Stimulated activated CD8-positive, alpha-beta memory T cell treated with anti-CD3 and anti-CD28 coated beads, Interleukin-2, amount 100 ng/mL, for 1 hour (primary cell): ENCODE measurements at places on chromosomes 3 and 15.

DNA sequence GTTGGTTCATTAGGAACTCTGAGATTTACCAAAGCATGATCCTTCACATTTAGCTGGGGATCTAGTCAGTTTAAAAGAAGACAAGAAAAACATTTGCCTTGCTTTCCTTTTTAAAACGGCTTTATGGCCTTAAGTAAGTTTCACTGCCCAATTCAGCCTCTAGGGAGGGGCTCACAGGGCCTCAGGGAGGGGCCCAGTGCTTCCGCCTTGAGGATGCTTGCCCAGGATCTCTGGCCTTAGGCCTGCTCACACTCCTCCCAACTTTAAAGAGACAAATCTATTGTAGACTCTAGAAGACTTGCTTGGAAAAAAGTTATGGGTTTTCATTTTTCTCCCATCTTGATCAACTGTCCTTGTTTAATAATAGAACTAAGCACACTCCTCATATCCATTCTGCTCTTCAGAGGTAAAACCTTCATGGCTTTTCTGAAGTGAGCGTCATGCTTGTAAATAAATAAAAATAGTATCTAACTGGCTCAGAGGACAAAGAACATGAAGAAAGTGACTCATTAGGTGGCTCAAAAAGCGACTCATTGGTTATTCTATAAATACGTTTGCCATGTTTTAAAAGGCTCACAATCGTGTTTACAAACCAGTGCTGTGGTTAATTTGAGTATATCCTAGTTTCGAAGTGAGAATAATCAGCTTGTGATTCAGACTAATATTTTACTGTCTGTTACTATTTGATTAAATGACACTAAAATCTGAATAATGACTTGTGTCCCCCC lies 13.7 kb downstream of the PDHB start:
- DNase-seq: no peak

GRCh38 chr3:52097851-52098507 lies 41.6 kb upstream of the DUSP7 start:
- no peak for DNase-seq

GRCh38 chr3:31268868-31269267 lies 263.9 kb upstream of the STT3B start:
- DNase-seq: no peak

DNA sequence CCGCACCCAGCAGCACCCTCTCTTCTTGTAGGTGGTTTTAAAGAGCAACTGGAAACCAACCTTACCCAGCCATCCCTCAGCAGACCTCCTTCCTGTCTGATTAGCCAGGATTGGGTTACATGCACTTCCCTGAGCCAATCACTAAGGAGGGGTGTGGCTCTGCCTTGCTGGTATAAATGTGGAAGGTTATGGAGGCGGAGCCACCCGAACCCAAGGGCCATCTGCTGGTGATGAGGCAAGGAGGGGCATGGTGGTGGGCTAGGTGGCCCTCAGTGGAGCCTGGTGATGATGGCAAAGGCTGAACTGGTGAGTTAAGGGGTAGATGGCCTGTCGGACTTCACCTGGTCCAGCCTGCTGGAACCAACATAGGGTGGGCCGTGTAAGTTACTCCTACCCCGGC lies 39.8 kb downstream of the CCDC33 start:
- no peak for DNase-seq

GRCh38 chr3:195761567-195762248 lies 40.9 kb downstream of the MUC20 start:
- DNase-seq: no peak

DNA sequence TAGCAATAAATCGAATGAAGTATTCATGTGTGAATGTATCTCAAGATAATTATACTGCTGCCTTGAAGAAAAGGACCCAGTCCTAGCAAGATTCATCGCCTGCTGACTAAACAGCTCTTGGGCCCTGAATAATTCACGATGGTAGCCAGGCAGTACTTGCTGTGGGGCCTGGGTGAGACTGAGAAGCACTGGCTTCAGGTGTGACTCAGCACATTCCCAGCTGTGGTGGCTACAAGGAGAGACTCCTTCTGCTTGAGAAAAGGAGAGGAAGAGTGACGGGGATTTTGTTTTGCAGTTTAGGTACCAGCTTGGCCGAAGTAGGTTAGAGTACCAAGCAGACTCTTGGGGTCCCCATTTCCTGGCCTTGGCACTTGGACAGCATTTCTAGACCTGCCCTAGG lies 47.6 kb upstream of the CD200R1L start:
- no peak for DNase-seq

- no peak for DNase-seq
Measured at GRCh38 chr3:16548721-16549120, 35.2 kb upstream of the RFTN1 start.

DNA sequence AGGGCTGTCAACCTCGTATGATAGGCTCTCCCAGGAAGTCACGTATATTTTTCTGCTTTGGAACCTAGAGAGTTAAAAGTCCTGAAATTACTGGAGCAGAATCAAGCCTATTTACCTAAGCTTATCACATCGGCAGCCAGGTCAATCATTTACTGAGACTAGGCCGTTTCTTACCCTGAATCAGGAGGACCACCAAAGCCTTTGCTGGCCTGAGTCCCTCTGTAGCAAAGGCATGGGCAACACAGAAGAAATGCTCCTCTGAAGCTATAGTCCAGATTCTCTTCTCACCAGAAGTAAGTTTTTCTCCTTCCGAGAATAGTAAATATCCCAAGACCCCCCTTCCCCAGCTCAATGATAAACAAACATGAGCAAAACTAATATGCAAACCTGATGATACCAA lies 125.9 kb upstream of the PHLDB2 start:
- no peak for DNase-seq

DNA sequence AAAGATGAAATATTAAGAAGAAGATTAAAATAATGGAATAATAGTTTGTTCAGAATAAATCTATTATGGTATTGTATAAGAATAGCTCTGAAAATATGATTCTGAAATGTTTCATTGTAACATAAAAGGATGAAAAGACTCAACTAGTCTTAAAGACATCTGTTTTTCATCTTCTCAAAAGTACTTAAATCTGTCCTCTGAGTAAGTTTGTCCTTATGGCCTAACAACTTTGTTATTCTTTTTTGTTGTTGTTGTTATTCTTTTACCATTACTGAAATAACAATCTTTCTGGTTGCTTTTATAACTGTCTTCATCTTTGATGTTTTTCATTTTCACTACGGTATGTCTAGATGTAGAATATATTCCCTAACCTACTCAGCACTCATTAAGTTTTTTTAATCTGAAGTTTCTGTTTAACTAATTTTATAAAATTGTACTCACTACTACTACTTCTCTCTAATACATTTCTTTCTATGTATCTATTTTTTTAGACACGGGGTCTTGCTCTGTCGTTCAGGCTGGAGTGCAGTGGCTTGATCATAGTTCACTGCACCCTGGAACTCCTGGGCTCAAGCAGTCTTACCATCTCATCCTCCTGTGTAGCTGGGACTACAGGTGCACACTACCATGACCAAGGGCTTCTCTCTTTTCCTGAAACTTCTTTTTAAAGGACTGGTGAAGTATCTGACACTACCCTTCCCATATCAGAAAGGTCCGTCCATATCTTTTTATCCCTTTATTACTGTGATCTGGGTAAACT lies 240.7 kb downstream of the PCCB start:
- DNase-seq: no peak

DNA sequence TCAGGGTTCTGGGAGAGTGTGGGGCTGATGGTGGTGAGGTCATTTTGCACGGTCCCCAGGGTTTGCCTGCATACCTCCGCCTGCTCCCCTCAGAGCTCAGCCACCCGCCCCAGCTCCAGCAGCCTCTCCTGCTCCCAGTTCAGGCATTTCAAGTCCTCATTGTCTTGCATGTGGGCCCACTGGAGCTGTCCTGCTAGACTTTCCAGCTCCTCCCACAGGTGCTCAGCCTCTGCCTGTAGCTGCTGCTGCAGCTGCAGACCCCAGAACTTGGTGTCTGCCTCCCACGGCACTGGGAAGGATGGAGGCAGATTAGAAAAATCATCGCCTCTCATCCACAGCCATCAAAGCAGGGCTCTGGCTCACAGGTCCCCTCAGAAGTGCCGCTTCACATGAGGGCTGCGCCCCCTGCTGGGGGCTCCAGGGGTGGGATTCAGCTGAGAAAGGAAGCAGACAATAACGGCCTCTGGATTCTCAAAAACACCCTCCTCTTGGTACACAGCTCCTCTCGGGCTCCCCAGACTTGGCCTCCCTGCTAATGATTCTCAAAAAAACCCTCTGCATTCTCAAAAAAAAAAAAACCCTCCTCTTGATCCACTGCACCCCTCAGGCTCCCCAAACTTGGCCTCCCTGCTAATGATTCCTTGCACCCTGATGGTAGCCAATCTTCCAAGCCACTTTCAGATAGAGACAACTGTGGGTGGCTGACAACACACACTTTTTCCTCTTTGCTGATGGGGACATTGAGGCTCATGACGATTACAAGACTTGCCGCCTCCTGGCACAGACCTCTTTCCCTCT lies 89.3 kb upstream of the C2CD4B start:
- peak; percentile 15 for DNase-seq

GRCh38 chr3:52181543-52181942 lies 16.4 kb upstream of the ALAS1 start:
- no peak for DNase-seq

GRCh38 chr3:118736107-118736506 lies 298.5 kb downstream of the IGSF11 start:
- DNase-seq: no peak
